WTC11 (cell line): ENCODE measurements at places on chromosomes 2 and 18. TPM values are rescaled to one million over a fixed set of nuclear protein-coding genes. Genes with fewer than 3 reads are reported as not detected.

DNA sequence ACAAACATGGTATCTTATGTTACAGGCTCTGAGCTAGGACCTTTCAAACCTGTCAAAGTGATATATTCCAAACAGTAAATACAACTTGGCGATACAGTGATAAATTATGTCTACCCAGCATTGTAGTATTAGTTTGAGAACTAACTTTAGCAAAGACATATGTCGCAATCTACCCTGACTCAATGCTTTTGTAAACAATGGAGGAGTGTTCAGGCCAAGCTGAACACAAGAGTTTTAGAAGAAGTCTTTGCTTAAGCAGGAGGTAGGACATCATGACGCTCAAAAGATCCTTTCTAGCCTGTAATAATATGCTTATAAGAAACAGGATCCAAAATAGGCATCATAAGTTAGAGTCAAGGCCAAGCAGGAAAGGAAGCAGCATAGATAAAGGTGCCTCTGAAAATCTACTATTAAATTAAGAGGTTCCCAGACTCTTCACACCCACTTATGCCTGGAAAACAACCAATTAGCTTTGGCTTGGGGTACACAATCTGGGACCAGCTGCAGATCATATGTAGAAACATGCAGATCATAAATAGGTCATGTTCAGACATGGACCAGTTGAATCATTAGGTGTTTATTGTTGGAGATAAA lies 132.5 kb downstream of the CSRNP3 start:
- no peak for DNase-seq

- DNase-seq = peak; percentile 63
Measured at GRCh38 chr18:74281011-74281979, 10.5 kb downstream of the CYB5A start.

- DNase-seq = no peak
Measured at GRCh38 chr2:71859211-71859847, 288.3 kb downstream of the CYP26B1 start.

GRCh38 chr2:240302933-240303595 lies 132.4 kb upstream of the GPC1 start:
- DNase-seq = no peak

Gene MGAT4A
- 6.2 to 7.7 TPM (median 6.7 TPM) in 3 replicates for total RNA-seq
